ENCODE measurements at places on chromosomes 13 and 19.

DNA sequence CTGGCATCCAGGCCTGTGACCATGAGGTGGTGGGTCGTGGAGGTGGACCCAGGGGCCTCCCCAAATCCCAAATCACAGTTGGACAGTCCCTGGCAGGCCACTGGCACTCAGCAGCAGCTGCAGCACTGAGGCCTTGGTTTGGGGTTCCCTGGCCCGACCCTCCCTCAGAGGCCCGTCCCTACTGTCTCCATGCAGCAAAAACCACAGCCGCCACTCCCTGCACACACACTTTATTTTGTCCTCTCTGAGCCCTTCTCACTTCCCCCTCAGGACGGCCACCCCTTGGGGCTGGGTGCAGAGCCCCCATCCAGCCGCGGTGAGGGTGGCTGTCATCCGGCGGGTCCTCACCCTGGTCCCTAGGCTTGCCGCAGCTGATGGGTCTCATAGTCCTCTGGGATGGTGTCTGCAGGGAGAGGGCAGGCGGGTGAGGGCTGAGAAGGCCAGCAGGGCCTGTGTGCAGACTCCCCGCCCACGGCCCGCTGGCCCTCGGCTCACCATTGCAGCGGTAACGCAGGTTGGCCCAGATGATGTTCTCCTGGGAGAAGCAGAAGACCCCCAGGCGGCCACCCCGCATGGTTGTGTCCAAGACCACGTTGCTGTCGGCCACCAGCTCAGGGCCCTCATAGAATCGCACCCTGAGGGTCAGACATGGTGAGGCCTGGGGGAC is 8.4 kb downstream of the COMP start:
- DNase-seq = no peak

DNA sequence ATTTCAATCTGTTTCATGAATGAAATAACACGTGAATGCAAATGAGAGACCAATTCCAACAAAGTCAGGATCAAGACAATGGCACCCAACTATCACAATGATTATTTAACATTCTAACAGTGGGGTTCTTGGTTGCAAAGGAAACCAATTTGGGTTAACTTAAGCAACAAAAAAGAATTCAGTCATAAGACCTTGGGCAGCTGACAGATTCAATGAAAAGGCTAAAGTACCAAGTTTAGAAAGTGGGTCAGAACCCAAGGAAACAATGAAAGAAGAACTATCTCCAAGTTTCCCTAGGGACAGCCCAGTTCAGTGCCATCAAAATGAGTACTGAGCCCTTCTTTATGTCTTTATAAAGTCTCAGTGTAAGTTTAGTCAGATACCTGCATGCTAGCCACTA is 17.5 kb upstream of the SIGLEC14 start:
- no peak for DNase-seq

DNA sequence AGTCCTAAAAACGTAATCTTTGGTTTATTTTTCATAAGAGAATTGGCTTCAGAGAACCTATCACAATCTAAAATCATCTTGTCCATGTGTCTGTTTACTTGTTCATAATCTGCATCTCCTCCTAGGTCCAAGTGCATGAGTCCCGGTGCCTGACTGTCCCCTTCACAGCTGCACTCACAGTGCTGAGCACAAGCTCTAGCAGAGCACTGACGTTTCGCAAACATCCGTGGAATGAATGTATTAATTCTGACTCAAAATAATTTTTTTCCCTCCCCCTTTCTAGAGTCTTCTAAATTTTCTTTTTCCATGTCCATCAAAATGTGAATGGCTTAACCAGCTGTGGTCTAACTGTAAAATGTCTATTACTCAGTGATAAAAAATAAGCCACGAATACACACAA is 245.5 kb upstream of the TSHZ3 start:
- DNase-seq = no peak

GRCh38 chr19:47037766-47038165 is 10.7 kb downstream of the TMEM160 start:
- no peak for DNase-seq
